Stimulated activated memory B cell treated with anti-CD40 and anti-IgM and Interleukin-4, amounts not matched to agents 10 μg/mL and 1 μg/mL and 100 μg/mL, for 72 hours (primary cell): ENCODE measurements at places on chromosomes 16 and 17.

DNA sequence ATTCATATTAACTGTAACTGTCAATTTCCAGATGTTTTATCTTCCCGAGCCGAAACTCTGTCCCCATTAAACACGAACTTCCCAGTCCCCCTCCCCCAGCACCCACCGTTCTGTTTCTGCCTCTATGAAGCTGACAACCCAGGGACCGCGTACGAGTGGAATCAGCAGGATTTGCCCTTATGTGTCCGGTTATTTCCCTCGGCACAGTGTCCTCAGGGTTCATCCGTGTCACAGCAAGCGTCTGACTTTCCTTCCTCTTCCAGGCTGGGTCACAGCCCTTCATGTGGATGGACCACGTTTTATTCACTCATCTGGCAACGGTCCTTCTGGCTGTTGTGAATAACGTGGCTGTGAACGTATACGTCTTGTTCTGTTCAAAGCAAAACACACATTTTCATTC is 31.3 kb downstream of the METRNL start:
- H3K4me3 ChIP-seq: no peak overlapping the region
- no peaks in the 10 kb centered on the region for H3K4me1 ChIP-seq
- no peak overlapping the region for H3K27ac ChIP-seq
- ATAC-seq: no peak
- H3K27me3 ChIP-seq: peaks cover 80% of the 10 kb centered on the region
- no peaks in the 10 kb centered on the region for H3K36me3 ChIP-seq

DNA sequence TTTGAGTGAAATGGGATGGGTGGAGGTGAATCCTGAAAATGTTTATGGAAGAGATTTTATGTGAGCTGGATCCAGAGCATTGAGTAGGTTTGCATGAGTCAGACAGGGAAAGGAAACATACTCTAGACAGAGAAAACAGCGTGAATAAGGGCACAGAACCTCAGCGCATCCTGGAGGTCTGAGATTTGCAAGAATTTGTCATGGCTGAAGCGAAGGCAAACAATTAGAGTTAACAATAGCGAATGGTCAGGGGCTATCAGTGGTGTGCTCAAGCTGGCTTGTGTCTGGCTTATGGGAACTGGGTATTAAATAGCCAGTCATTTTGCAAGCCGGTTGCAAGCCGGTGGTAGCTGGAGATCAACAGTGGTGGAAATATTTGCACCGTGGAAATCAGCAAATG is 36.4 kb downstream of the MAP2K6 start:
- no peak overlapping the region for H3K4me3 ChIP-seq
- ATAC-seq: no peak
- H3K36me3 ChIP-seq: no peaks in the 10 kb centered on the region
- H3K4me1 ChIP-seq: peaks cover 31% of the 10 kb centered on the region

- peaks cover 16% of the 10 kb centered on the region for H3K4me1 ChIP-seq
- H3K27ac ChIP-seq: no peak overlapping the region
- ATAC-seq: peak; percentile 78
- peaks cover 59% of the 10 kb centered on the region for H3K27me3 ChIP-seq
- no peaks in the 10 kb centered on the region for H3K36me3 ChIP-seq
Observed at GRCh38 chr17:39231591-39232551, 6.1 kb upstream of the STAC2 start.

DNA sequence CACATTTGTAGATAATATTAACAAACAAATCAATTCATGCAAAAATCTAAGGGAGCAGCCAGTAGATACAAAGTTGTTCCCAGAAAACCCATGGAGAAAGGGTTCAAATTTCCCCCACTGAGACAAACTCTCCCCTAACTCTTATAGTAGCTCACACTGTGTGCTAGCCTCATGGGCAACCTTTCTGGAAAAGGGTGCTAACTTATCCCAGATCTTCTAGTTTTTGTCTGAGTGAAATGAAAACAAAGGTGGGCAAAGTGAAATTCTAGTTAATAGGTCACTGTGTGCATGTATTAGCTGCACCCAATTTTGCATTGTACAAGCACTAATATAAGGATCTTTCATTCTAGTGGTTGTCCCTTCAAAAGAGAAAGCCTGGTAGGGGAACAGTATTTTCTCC is 9.9 kb upstream of the USP32 start:
- no peak for ATAC-seq
- H3K36me3 ChIP-seq: no peaks in the 10 kb centered on the region
- H3K27me3 ChIP-seq: no peaks in the 10 kb centered on the region
- peaks cover 40% of the 10 kb centered on the region for H3K4me1 ChIP-seq
- no peak overlapping the region for H3K27ac ChIP-seq
- no peak overlapping the region for H3K4me3 ChIP-seq

- no peak for ATAC-seq
- peaks cover 30% of the 10 kb centered on the region for H3K4me1 ChIP-seq
- peaks cover 74% of the 10 kb centered on the region for H3K36me3 ChIP-seq
- H3K27me3 ChIP-seq: no peaks in the 10 kb centered on the region
- no peak overlapping the region for H3K4me3 ChIP-seq
Observed at GRCh38 chr17:5430413-5430999, 8.4 kb downstream of the C1QBP start.

GRCh38 chr17:38674014-38674748 is 576 bp downstream of the EPOP start:
- H3K36me3 ChIP-seq: no peaks in the 10 kb centered on the region
- peaks cover 43% of the 10 kb centered on the region for H3K4me1 ChIP-seq
- peaks cover 38% of the 10 kb centered on the region for H3K27me3 ChIP-seq
- peak overlapping the region; percentile 68 for H3K4me3 ChIP-seq
- H3K27ac ChIP-seq: no peak overlapping the region

DNA sequence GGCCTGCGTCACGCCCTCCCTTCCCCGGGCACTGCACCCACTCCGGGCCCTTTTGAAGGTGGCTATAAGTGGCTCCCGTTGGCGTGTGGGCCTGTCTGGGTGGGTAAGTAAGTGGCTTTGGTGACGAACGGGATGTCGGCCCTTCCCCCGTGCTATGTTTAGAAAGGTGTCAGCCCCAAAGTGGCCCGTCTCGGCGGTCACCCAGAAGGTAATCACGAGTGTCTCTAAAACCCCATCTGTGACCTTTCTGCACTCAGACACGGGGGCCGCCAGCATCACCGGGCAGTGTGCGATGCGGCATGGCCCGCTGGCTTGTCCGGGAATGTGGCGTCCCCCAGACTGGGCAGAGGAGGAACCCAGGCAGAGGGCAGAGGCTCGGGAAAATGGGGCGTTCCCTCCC is 88.2 kb downstream of the IRX5 start:
- no peak for ATAC-seq
- no peak overlapping the region for H3K4me3 ChIP-seq
- H3K36me3 ChIP-seq: no peaks in the 10 kb centered on the region
- no peaks in the 10 kb centered on the region for H3K27me3 ChIP-seq
- no peaks in the 10 kb centered on the region for H3K4me1 ChIP-seq

GRCh38 chr17:61202564-61202963 is 197.1 kb upstream of the TBX2 start:
- H3K36me3 ChIP-seq: peaks cover 12% of the 10 kb centered on the region
- no peaks in the 10 kb centered on the region for H3K4me1 ChIP-seq
- no peak overlapping the region for H3K27ac ChIP-seq
